ENCODE measurements at places on chromosomes 6 and 20.
A peak's percentile ranks its signal among the peaks of the same experiment; 100 is the strongest.

DNA sequence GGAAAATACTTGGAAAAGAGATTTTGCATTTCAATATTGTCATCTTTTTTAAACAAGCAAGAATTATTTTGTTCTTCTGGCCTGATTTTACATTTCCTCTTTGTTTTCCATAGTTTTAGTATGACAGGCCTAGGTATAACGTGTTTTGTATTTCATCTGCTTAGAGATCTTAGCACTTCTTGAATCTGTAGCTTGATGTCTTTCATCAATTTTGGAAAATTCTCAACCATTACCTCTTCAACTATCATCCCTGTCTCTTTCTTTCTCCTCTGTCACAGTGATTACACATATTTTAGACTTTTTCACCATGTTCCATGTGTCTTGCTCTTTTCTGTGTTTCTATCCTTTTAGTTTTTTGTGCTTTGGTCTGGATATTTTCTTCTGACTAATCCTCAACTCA is 67.2 kb upstream of the PHACTR1 start:
- DNase-seq: no peak

DNA sequence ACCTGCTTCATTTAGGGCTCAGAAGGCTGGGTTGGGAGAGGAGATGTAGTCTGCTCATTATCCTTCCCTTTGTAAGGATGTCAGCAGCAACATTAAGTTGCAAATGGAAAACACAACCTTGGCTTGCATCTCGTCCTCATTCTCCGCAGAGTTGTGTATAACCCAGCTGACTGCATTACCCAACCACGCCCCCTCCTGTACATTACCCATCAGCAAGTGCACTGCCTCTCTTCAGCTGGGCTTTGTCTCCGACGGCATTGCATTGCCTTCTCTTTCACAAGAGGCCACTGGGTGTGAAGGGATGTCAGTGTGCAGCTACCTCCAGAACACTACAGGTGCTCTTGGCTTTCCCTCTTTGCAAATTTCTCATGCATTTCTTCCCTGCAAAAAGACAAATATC is 128.7 kb upstream of the TSHZ2 start:
- no peak for DNase-seq

GRCh38 chr6:151452750-151453427 is 963 bp upstream of the RMND1 start:
- DNase-seq: no peak

DNA sequence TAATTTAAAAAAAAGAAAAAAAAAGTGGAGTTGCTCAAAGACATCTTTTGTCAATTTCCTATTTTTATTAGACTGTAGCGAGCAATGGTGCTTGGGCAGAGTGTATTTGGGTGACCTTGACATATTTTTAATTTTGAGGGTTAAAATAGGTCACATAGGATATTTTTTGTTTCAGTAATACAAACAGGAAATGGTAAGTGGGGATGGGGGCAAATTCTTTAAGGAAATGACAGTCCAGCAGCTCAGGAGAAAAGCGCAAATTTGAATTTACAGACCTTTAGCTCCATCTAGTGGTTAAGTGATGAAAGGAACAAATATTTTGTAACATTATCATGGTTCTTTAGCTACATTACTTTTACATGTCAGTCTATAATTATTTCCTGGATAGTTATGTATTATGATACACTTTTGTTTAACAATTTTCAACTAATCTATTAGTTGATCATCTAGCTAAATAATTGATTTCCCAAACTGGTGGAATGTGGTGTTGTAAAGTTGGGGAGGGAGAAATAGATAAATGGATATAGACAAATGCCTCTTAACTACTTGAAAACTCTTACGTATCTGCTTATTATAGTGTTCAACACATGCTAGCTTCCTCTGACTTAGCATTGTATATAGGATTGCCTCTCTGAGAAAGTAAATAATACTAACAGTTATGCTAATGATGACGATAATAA is 10.0 kb downstream of the CITED2 start:
- no peak for DNase-seq

GRCh38 chr6:120918137-120918536 is 416.1 kb downstream of the TBC1D32 start:
- no peak for DNase-seq

DNA sequence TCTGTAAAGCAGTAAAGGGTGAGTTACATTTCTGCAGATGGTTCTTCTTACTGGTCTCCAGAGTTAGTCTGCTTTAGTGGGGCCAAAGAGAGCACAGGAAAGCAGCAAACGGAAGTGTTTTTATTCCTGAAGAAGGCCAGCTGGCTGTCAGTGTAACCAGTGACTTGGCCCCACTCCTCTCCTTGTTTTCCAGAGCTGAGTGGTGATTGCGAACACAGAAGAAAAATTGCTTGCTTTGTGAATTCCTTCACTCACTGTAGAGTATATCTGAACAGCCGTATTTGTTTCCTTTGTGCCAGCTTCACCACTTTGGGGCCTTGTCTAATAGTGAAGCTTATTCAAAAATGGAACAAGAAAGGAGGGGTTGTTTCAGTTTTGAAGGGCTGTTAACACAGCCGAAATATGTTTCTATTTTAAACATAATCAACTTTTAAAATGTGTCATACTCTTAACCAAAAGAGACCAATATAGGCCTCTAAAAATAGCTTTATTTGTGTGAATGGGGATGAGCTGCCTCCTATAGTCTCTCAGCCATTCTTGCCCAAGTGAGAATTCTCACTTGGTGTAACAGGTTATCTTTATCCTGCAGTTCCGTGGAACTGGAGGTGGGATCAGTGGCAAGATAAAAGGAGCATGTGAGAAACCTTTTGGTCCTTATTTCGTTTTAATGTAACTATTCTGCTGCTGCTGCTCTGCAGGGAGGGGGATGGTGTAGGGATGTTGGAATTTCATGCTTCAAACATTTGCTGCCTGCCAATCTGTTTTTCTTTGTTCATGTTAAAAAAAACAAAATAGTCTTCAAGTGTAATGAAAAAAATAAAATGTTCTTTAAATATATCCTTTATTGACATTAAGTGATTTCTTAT is 37.8 kb downstream of the ZC2HC1B start:
- no peak for DNase-seq

GRCh38 chr6:88145298-88145963 is 20.7 kb downstream of the CNR1 start:
- no peak for DNase-seq

- no peak for DNase-seq
Measured at GRCh38 chr6:97133067-97133466, 149.9 kb downstream of the MMS22L start.

- DNase-seq: peak; percentile 26
Measured at GRCh38 chr6:170144571-170145271, 146.2 kb downstream of the DLL1 start.

GRCh38 chr6:112231164-112231563 is 23.2 kb downstream of the LAMA4 start:
- no peak for DNase-seq

DNA sequence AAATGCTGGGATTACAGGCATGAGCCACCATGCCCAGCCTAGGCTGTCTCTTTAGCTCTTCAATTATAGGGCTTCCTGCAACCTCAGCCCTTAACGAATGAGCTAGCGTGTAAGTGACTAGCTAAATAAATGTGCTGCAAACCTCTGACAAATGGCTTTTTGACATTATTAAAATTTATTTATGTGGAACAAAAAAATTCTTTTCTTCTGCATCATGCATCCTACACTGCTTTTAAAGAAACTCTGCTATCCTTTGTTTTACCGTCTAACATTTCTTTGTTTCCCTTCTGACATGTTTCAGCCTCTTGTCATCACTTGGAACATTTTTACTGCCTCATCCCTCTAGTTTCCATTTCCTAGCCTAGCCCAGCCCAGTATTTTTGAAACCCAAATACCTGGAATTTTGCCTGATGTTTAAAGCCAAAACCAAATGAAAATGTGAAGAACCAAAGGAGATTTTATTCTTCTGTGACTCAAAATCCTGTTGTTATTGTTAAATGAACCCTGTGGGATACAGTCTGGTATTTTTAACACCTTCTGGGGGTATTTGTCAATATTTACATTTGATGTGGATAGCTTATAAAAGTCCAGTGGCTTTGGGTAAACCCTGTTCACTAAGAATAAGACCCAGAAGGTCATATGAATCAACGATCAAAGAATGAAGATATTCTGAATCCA is 9.5 kb downstream of the NT5E start:
- DNase-seq: no peak

- no peak for DNase-seq
Measured at GRCh38 chr20:53379014-53379832, 214.4 kb downstream of the ZNF217 start.

DNA sequence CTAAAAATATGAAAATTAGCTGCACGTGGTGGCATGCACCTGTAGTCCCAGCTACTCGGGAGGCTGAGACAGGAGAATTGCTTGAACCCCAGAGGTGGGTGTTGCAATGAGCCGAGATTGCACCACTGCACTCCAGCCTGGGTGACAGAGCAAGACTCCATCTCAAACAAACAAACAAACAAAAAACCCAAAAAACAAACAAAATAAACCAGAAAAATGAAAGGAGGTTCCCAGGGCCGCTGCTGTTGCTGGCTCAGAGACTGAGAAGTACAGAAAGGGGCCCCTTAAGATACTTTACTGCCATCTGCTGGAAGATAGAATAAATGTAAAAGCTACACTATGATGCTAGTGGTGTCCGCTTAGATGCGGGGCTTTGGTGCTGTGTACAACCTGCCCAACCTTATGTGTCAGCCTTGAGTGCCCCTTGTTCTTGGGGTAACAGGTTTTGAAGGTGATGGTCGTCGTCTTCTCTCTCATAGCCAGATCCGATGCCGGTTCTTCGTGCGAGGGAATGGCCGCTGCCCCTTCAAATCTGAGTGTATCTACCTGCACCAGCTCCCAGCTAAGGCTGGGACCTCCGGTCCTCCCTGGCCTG is 2.8 kb upstream of the FANCE start:
- DNase-seq: no peak

GRCh38 chr6:35610830-35611229 is 77.9 kb downstream of the FKBP5 start:
- no peak for DNase-seq

DNA sequence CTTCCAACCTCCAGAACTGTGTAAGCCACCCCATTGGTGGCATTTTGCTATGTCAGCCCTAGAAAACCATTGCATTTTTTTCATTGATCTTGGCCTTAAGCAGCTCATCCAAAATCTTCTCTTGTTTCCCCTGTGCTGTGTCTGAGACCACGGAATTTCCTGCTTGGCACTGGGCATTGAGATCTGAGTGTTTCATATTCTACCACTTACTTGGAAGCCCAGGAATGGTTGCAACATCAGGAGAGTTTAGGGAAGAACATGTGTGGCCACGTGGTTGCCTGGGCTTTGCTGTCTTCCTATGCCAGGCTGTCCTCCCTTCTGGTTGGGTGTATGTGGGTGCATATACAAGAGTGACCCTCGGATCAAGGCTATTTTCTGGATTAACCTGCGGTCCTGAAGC is 139.3 kb upstream of the PMEPA1 start:
- DNase-seq: peak; percentile 19

- DNase-seq: no peak
Measured at GRCh38 chr6:77502981-77503380, 39.7 kb upstream of the HTR1B start.

GRCh38 chr20:8983478-8984345 is 85.2 kb upstream of the PLCB4 start:
- DNase-seq: no peak

GRCh38 chr6:88168362-88168761 is 2.2 kb upstream of the CNR1 start:
- DNase-seq: no peak

DNA sequence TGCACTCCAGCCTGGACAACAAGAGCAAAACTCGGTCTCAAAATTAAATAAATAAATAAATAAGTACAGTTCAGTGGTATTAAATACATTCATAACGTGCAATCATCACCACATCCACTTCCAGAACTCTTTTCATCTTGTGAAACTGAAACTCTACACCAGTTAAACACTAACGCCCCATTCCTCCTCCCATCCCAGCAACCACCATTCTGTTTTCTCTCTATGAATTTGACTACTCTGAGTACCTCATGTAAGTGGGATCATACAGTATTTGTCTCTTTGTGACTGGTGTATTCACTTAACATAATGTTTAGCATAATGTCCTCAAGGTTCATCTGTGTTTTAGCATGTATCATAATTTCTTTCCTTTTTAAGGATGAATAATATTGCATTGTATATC is 29.1 kb upstream of the SCML4 start:
- no peak for DNase-seq

- DNase-seq: no peak
Measured at GRCh38 chr6:40960742-40961430, 78.1 kb downstream of the UNC5CL start.

- no peak for DNase-seq
Measured at GRCh38 chr6:11094411-11094851, 797 bp downstream of the SMIM13 start.

GRCh38 chr20:1505361-1505760 is 14.1 kb upstream of the SIRPB2 start:
- no peak for DNase-seq

GRCh38 chr6:10633216-10633615 is 61.2 kb downstream of the C6orf52 start:
- no peak for DNase-seq

GRCh38 chr6:30824698-30825097 is 59.6 kb upstream of the DDR1 start:
- no peak for DNase-seq

DNA sequence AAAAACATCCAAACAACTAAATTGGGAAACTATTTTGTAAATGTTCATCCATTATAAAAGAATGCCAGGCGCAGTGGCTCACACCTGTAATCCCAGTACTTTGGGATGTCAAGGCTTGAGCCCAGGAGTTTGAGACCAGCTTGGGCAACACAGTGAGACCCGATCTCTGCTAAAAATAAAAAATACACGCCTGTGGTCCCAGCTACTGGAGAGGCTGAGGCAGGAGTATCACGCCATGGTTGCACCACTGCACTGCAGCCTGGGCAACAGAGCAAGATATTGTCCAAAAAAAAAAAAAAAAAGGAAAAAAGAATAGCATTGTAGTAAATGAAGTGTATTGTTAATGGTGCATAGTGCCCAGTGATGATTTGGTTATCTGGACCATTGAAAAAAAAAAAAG is 38.7 kb downstream of the FKBP5 start:
- DNase-seq: no peak

DNA sequence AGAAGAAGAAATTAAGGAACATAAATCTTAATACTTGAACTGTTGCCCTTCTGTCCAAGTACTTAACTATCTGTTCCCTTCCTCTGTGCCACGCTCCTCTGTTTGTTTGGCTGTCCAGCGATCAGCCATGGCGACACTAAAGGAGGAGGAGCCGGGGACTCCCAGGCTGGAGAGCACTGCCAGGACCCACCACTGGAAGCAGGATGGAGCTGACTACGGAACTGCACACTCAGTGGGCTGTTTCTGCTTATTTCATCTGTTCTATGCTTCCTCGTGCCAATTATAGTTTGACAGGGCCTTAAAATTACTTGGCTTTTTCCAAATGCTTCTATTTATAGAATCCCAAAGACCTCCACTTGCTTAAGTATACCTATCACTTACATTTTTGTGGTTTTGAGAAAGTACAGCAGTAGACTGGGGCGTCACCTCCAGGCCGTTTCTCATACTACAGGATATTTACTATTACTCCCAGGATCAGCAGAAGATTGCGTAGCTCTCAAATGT is 17.1 kb downstream of the IRF4 start:
- no peak for DNase-seq

GRCh38 chr6:29763491-29764289 is 40.5 kb downstream of the HLA-F start:
- no peak for DNase-seq

All from cardiac septum (tissue), 1 donor.